ENCODE measurements at places on chromosomes 2 and 18. TPM values are rescaled to one million over a fixed set of nuclear protein-coding genes. Genes with fewer than 3 reads are reported as not detected.

DNA sequence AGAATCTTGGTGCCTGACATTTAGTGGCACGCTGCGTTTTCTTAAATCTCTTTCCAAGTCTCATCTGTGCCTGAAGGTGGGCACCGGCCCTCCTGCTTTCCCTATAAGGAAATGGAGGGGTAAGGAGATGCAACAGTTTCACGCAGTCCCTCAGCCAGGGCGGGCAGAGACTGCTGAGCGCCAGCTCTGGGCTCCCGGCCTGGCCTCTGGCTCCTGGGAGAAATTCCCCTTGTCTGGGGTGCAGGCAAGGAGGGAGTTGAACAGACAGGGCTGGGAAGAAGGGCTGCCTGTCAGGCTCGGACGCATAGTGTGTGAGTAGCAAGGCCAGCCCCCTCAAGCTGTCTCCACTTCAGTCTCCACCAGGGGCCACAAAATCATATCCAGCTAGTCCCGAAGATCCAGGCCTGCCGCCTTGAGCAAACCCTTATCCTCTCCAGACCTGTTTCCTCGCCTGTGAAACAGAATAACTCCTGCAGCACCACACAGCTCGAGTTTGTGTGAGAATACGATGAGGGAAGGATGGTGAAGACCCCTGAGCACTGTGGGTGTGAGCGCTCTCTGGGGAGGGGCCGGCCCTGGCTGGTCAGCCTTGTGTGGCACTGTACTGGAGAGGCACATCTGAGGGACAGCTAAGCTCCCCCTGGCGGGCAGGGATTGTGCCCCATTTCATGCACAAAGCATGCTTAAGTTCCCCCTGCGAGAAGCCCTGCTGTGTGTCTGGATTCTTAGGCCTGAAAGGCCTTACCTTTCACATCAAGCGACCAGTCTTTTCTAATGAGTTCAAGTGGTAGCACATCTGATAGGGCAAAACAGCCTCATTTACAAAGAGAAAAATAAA is 33.8 kb downstream of the SDC1 start:
- no peak for DNase-seq

DNA sequence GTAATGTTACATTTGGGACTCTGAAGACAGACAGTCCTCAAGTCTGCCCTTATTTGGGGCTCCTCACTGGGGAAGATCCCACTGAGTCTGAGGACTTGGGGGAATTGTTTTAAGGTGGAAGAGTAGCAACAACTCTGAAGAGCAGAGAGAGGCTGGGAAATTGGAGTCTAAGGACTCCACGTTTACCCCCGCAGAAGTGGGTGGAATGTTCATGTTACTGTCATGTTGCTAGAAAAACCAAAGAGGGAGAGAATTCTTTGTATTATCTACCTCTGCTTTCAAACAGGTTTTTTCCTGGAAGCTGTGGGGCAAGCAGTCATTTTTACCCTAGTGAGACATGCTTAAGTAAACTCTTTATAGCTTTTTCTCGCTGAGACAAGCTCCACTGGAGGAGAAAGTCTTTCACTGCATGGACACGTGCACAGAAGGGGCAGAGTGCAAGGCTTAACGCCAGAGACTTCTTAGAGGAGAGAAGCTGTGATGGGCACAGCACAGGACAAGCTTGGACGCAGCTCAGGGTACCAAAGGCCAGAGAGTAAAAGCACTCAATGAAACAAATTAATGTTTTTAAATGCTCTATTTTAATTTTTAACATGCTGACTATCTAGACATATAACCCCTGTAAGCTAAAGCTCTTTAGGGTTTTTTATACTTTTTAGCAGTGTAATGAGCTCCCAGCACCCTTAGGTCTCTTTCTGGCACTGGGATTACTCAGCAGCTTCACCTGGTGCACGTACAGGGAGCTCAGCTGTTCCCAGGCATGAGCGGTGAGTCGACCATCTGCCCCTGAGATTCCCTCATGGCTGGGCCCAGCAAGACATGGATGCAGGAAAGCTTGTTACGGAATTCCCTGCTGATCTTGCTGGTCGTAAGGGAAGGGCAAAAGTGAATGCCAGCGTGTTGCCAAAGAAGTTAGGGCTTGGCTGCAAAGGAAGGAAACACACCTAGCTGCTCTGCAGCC is 54.5 kb upstream of the BIN1 start:
- DNase-seq = no peak

DNA sequence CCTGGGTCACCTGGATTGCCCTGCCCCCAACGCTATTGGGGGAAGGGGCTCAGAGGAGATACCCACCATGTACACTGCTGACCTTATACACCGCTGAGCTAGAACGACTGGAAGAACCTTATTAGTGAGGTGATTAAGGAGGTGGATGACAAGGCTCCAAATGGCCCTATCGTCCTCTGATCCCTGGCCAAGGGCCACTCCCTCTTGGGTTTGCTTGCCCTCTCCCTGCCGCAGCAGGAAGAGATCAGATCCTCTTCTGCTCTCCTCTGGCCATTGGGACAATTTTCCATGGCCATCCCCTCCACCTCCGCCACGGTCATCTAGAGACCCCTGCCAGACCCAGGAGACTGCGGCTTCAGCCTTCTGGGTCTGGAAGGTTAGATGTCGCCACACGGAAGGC is 1.2 kb downstream of the ZNF514 start:
- no peak for DNase-seq

DNA sequence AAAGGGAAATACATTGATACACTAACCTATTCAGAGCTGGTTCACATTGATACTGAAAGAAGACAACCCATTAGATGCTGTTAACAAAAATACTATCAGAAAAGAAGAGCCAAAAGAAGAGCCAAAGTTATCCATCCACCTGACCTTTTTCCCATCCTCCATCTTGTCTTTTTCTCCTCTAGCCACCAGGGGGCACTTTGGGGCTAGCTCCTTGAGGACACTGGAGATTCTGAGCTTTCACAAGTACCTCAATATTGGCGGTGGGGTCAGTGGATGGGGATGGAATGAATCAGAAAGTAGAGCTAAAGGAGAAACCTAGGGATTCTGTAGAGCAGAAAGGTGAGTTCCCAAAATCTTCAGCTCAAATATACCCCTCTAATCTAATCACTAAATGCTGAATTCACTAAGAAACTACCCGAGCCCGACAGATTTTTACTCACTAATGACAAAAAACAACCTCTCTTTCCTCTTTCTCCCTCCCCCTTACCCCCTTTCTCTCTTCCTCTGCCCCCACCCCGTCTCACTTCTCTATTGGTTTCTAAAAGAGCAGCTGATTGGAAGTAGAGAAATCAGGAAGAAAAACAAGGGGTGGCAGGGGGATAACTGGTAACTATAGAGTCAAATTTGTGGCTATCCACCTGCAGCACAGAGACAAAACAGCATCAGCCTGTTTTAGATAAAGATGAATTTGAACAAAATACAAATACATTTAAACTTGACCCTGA is 203.3 kb downstream of the TCF4 start:
- DNase-seq = no peak

CACNB4 gene
- 0.46 TPM for total RNA-seq

GRCh38 chr2:8312221-8312620 is 369.6 kb upstream of the ID2 start:
- DNase-seq = no peak

ZNF892 gene
- 1.5 TPM for total RNA-seq

GRCh38 chr2:173663353-173663752 is 301.8 kb downstream of the SP3 start:
- DNase-seq = no peak

SNTG2 gene
- 1.0 TPM for total RNA-seq

GRCh38 chr2:38892819-38893218 is 3.1 kb downstream of the ARHGEF33 start:
- DNase-seq = no peak

VAMP8 gene
- 12.1 TPM for total RNA-seq

DNA sequence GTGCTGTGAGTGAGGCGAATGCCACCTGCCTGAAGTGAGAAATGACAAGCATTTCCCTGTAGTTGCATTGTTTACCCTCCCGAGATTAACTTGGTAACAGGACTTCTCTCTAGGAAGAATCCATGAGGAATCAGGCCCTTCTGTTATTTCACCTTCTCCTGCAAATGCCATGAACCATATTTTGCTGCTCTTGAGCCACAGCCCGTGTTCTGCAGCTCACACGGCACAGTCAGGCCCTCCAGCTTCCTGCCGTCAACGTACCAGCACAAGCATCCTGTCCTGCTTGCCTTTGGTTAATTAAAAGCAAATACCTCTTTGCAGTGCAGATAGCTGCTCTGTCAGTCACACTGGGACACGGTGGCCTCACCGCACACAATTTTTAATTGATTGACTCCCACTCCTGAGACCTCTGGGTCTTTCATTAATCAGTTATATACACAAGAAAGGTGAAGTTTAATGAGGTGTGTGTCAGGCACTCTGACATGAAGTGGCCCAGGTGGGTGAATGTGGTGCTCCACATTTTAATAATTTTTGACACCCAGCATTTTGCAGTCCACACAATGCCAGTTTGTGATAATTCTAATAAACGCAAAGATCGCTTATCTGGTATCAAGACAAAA is 95.3 kb upstream of the ASB18 start:
- no peak for DNase-seq

TGFA gene
- total RNA-seq = 0.18 TPM

DNA sequence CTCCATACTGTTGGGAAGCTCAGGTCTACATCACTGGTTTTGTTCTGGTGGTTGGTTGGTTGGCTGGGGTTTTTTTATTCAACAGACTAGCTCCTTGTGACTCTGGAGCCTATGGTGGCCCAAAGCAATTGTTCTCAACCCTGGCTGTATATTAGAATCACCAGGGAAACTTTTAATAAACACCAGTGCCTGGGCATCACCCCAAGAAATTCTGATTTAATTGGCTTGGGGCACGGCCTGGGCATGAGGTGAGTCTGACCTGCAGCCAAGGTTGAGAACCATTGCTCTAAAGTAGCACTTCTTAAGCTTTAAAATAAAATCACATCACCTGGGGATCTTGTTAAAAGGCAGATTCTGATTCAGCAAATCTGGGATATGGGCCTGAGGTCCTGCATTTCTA is 184.1 kb downstream of the C1D start:
- no peak for DNase-seq

ALK gene
- total RNA-seq = not detected

DNA sequence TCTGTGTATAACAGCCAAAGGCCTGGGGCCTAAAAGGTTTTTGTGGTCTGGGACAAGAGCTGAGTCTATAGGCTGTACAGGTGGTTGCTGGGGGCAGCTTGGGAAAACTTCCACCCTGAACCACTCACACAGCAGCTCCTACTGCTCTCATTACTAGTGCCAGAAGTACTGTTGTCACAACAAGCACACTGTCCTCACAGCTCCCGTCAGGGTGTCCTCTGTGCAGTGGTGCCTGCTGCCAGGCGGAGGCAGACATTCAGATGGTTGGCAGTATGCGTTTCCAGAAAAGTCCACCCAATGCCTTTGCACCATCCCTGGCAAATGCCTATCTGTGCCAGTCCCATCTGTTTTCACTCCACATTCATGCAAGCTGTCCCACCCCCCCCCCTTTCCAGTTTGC is 58.5 kb downstream of the EPAS1 start:
- DNase-seq = no peak

DNA sequence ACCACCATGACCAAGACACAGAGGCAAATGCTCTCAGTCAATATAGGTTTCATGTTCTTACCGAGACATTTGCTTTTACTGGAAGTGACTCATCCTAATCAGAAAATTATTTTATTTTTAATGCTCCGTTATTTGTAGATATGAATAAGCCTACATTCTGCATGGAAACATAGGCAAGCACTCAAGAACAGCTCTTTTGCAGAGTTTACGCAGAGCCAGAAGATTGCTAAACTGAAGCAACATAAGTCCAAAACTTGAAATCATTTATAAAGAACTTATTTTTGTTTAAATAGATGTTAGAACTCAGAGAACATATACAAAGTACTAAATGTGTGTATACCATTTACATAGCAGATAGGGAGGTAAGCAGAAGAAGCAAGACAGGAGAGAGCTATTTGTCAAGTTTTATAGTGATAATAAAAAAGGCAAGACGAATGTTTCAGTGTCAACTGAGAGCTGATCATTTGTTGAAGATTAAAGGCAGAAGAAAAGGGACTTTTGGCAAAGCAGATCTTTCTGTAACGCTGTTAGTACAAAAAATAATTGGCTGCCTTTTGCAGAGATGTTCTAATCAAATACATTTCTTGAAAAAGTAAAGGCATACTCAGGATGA is 12.4 kb upstream of the PPP1R1C start:
- no peak for DNase-seq

DNA sequence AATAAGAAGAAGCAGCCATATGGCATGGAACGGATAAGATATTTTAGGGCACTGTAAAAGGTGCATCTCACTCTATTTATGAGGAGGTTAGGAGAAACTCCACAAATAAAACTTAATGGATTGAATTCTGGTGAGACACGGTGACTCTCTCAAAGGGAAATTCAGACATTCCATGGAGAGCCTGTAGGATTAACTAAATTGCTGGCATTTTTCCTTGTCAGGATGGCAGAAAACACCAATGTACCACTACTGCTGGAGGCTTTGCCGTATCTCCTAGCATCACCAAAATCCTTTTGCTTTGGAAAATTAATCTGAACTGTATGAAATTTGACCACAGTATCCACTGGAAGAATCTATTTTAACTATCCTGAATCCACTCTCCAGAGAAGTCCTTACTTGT is 79.3 kb downstream of the RBM43 start:
- no peak for DNase-seq

IER3IP1 gene
- 15.2 TPM for total RNA-seq

SPP2 gene
- not detected for total RNA-seq

RNF144A gene
- 15.0 TPM for total RNA-seq

KANSL1L gene
- 20.1 TPM for total RNA-seq

- no peak for DNase-seq
These were observed 754.6 kb upstream of the SOX11 start for GRCh38 chr2:4937550-4937949.

- no peak for DNase-seq
These were observed 17.4 kb upstream of the SAG start for GRCh38 chr2:233290051-233290845.

ACTR1B gene
- total RNA-seq = 76.1 TPM

DNA sequence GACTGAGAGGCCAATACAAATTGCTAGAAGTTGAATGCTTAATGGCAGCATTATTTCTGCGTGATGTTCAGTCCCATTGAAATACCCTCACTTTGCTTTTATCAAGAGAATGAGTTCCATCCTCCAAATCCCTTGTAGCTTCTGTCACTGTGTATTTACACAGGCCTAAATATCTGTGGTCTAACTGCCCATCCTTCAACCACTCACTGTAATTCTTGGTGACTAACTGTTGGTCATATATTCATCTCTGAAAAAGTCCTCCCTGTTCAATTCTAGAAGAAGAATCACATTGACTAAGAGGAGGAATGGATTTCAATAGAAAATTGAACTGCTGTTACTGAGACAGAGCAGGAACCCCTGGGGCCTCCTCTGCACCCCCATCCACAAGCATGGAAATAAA is 74.2 kb upstream of the L3MBTL4 start:
- DNase-seq = no peak

FECH gene
- 78.4 TPM for total RNA-seq

AMMECR1L gene
- total RNA-seq = 8.6 TPM

GRCh38 chr2:205682971-205683501 is 735 bp downstream of the NRP2 start:
- no peak for DNase-seq

DNA sequence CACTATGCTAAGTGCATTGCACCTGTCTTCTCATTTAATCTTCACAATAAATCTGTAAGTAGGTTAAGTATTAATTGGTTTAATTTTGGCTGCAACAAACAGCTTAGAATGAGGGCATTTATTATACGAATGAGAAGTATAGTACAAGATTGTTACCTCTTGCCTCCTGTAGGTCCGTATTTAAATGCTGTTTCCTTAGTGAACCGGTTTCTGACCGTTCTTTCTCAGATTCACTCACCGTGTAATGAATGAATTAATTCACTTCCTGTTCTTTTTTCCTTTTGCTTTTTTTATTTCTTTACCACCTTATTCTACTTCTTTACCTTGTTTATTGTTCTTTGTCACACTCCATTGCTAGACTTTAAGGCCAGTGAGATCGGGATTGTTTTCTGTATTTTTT is 153.8 kb upstream of the RASGRP3 start:
- no peak for DNase-seq

TNFAIP6 gene
- total RNA-seq = not detected

Measured in gastrocnemius medialis (tissue), 4 donors.